Tibial artery (tissue), 4 donors: ENCODE measurements at places on chromosomes 4 and X.

- peaks cover 29% of the 10 kb centered on the region for H3K27me3 ChIP-seq
- H3K4me1 ChIP-seq: no peaks in the 10 kb centered on the region
- no peak for DNase-seq
- H3K36me3 ChIP-seq: no peaks in the 10 kb centered on the region
- no peak overlapping the region for H3K27ac ChIP-seq
Observed at GRCh38 chr4:7655511-7656243, 220.9 kb upstream of the PSAPL1 start.

- DNase-seq: no peak
- no peaks in the 10 kb centered on the region for H3K4me1 ChIP-seq
- H3K4me3 ChIP-seq: no peak overlapping the region
- no peaks in the 10 kb centered on the region for H3K36me3 ChIP-seq
- no peak overlapping the region for H3K27ac ChIP-seq
Observed at GRCh38 chrX:17214962-17215361, 160.0 kb upstream of the NHS start.

DNA sequence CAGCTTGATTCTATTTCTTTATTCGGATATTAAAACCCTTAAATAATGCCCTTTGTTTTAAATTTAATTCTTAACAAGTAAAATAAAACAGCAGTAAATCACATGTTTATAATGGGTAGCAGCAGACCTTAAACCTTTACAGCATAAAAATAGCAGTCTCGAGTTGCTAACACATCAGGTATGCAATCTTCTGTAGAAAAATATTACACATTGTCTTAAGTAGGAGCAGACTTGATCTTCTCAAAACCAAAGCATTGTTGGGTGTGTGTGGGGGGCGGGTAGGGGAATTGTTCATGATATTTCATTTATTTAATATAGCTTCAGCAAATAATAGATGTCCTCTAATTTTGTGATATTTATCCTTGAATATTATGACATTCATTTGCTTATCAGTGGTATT lies 331.4 kb downstream of the PCDH7 start:
- H3K27me3 ChIP-seq: no peaks in the 10 kb centered on the region
- no peak overlapping the region for H3K27ac ChIP-seq
- DNase-seq: no peak
- H3K4me1 ChIP-seq: peaks cover 50% of the 10 kb centered on the region
- H3K36me3 ChIP-seq: no peaks in the 10 kb centered on the region

DNA sequence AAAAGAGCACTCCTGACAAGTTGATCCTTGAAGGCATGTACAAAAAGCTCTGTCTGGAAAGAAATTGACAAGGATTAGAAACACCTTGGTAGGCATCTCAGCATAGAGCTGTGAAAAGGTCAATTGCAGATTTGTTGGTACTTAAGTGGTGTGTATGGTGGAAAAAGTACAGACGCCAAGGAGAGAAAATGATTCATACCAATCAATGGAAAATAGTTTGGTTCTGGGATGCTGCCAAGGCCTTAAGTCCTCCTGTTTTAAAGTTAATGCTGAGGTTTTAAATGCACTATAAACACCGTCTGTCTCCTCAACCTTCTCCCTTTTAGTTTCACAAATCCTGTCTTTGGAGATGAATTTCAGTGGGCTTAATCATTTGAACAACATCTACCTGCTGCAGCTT lies 524.1 kb downstream of the IL15 start:
- no peaks in the 10 kb centered on the region for H3K36me3 ChIP-seq
- H3K27me3 ChIP-seq: no peaks in the 10 kb centered on the region
- H3K27ac ChIP-seq: no peak overlapping the region
- H3K4me1 ChIP-seq: peaks cover 3% of the 10 kb centered on the region
- DNase-seq: no peak

DNA sequence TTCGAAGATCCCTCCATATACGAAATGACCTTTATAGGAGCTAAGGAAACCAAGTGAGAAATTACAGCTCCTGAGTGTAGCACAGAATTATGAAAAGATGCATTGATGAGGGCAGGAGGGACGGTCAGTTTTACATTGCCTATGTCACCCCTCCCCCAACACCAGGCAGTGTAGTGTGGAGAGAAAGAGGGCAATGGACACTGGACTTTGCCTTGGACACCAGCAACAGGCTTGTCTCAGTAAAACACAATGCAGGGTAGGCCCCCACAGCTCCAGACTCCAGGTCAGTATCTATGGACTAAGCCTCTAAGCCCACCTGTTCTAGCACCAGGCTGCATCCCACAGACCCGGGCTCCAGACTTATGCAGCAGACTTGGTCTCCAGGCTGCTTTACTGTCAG lies 16.5 kb downstream of the APOOL start:
- no peak for DNase-seq
- H3K4me1 ChIP-seq: no peaks in the 10 kb centered on the region
- H3K27ac ChIP-seq: no peak overlapping the region
- H3K4me3 ChIP-seq: no peak overlapping the region

DNA sequence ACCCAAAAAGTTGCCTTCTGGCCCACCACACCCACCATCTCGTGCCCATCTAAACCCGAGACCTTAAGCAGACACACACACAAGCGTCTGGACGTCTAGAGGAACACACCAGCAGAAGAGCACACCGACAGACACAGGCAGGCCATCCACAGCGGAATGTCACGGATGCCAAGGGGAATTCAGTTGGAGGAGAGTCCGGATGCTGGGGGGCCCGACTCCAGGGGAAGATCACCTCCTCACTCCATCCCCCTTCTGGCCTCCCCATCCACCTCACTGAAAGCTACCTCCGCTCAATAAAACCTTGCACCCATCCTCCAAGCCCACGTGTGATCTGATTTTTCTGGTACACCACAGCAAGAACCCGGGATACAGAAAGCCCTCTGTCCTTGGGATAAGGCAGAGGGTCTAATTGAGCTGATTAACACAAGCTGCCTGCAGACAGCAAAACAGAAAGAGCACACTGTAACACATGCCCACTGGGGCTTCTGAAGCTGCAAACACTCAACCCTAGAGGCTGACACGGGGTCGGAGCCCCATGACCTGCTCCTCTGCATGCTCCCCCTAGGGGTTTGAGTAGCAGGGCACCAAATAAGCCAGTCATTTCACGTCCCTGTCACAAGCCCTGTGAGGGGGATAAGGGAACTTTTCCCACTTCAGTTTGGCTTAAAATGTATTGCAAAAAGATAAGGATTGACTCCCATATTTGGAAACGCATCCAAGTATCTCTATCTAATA lies 339.6 kb upstream of the PCDH10 start:
- H3K27ac ChIP-seq: no peak overlapping the region
- no peaks in the 10 kb centered on the region for H3K4me1 ChIP-seq
- no peaks in the 10 kb centered on the region for H3K36me3 ChIP-seq

DNA sequence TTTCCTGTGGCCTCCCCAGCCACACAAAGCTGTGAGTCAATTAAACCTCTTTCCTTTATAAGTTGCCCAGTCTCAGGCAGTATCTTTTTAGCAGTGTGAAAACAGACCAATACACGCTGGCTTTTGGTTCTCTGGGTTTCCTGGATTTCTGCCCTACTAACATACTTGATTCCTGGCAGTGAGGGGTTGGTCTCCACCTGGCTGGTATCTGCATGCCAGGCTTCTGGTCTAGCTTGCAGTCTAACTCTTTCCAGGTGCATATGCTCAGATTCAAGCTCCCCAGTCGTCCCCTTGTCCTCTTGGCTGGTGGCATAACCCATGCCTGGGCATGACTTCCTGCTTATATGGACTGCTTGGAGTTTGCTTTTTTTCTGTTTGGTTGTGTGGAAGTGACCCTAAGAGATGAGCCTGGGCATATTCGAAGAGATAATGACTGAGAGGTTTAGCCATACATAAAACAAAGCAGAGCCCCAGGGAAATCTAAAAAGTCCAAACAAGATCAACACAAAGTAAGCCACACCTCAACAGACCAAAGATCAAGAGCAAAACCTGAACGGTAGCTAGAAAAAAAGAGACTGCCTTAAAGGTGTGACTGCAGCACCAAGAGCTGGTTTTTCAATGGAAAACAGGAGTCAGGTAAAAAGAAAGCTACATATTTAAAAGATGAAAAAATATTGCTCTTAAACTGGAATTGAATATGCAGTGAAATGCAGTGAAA lies 102.1 kb upstream of the STS start:
- H3K27ac ChIP-seq: no peak overlapping the region
- no peaks in the 10 kb centered on the region for H3K4me1 ChIP-seq
- H3K27me3 ChIP-seq: no peaks in the 10 kb centered on the region
- peaks cover 16% of the 10 kb centered on the region for H3K36me3 ChIP-seq
- no peak overlapping the region for H3K4me3 ChIP-seq
- no peak for DNase-seq
